Fibroblast of lung (primary cell): ENCODE measurements at places on chromosomes 5 and 9. TPM values are rescaled to one million over a fixed set of nuclear protein-coding genes. Genes with fewer than 3 reads are reported as not detected.

NIPAL4 gene
- total RNA-seq, result 0.17 and 0.26 TPM in 2 replicates

TSSK1B gene
- total RNA-seq, result under 0.01 and 0.50 TPM in 2 replicates

SLC1A1 gene
- 4.1 and 4.5 TPM in 2 replicates for total RNA-seq

IFNA2 gene
- total RNA-seq, result not detected in 2 replicates

CBY3 gene
- total RNA-seq, result not detected in 2 replicates

CNOT8 gene
- 50.1 and 50.7 TPM in 2 replicates for total RNA-seq

RLN2 gene
- not detected in 2 replicates for total RNA-seq

PCA3 gene
- not detected in 2 replicates for total RNA-seq

UBE2QL1 gene
- total RNA-seq, result under 0.01 TPM in 1 of 2 replicates, not detected in the other

ENTREP1 gene
- under 0.01 TPM in 1 of 2 replicates, not detected in the other for total RNA-seq

PCDHAC2 gene
- total RNA-seq, result 1.7 and 2.6 TPM in 2 replicates

LRRTM2 gene
- total RNA-seq, result 1.0 and 1.3 TPM in 2 replicates

ADAMTSL2 gene
- under 0.01 TPM in 2 replicates for total RNA-seq

OTP gene
- total RNA-seq, result not detected in 2 replicates
